Stimulated activated CD4-positive, alpha-beta T cell treated with anti-CD3 and anti-CD28 coated beads, Interleukin-1b, Interleukin-23, amount 100 ng/mL, for 1 hour (primary cell): ENCODE measurements at places on chromosomes 7 and 10.

GRCh38 chr10:17675638-17676037 lies 31.7 kb downstream of the STAM start:
- no peak for DNase-seq

DNA sequence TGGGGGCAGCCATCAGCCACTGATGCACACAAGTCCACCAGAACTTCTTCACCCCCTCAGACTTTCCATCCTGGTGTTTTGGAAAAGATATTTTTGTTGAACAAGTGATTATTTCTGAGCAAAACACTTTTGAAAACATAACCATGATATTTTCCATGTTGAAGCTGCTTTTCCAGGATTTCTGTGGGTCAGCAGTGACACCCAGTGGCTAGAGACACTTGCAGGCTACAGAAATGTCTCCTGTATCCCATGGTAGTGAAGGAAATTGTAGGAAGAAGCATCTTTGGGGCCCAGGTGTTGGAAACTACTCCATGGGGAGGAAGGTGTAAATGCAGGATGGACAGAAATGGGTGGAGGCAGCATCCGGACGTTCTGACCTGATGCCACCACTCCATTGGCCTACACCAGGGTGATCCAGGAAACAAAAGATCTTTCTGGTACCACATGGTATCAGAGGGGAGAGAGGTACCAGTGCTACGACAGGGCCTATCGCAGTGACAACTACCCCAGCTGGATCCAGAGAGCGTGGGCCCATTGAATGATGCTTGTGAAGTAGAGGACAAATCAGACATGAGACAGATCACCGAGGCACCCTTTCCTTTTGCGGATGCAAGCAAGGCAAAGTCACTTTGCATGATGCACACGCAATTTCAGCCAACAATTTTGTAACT lies 111.7 kb upstream of the COBL start:
- DNase-seq, result no peak

- no peak for DNase-seq
These were observed 15.8 kb downstream of the NAPEPLD start for GRCh38 chr7:103132995-103133688.

GRCh38 chr10:63554657-63555056 lies 33.5 kb downstream of the REEP3 start:
- no peak for DNase-seq

DNA sequence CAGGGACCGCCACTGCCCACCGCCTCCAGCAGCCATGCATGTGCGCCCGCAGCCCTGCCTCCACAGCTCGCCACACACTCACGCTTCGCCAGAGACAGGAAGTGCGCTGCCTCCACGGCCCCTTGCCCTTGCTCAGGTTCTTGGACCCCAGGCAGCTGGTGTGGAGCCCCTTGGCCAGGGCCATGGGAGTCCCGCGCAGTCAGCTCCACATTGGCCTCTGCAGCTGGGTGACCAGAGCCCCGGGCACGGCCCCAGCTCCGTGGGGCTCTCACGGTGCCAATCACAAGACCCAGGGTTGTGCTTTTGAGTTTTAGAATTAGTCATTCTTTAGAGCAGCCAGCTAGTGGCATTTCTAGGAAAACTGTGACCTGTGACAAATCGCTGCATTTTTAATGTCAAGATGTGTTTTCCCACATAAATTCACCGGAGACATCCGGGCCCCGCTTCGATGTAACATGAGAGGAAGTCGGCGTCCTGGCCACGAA lies 4.3 kb upstream of the UTF1 start:
- no peak for DNase-seq

- no peak for DNase-seq
These were observed 2.9 kb upstream of the CD36 start for GRCh38 chr7:80635533-80635932.

DNA sequence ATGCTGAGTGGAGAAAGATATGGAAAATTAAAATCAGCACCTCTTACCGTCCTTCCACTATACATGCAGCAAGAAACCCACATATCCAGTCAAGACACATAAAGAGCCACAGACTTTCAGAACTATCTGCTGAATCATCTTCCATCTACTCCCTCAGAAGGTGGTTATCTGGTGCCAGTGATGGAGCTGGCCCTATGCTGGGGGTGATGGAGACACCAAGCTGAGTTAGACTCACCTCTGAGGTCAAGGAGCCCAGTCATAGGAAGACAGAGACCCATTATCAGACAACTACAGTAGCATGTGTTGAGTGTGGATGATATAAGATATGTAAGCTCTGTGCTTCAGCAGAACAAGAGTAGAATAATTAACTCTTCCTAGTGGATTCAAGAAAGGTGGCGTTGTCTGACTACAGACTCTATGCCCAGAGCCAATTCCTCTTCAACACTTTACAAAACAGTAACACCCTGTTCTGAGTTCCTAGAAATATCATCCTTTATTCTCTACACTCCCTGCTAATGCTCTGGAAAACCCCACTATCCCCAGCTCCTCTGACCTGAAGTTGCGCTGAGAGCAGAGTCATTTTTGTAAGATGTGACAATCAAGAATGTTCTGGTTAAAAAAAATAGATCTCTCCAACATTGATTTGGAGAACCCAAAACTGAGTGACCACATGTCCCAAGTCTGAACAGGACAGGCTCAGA lies 14.3 kb downstream of the CYP3A5 start:
- DNase-seq, result no peak

DNA sequence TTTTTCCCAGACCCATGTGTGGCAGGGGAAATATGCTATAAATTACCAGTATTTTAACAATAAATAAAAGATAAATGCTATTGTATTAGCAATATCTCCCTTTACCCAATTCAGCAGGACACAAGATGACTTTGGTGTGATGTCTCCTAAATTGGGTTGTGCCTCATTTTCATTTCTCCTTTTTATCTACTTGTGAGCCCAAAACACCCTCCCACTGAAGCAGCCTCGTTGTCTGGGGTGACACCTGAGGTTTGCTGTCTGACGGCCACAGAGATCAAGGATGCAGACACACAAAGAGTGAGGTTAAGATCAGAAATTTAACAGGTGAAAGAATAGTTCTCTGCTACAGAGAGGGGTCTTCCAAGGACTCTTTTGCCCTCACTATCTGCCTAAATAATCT lies 27.1 kb upstream of the CC2D2B start:
- no peak for DNase-seq

DNA sequence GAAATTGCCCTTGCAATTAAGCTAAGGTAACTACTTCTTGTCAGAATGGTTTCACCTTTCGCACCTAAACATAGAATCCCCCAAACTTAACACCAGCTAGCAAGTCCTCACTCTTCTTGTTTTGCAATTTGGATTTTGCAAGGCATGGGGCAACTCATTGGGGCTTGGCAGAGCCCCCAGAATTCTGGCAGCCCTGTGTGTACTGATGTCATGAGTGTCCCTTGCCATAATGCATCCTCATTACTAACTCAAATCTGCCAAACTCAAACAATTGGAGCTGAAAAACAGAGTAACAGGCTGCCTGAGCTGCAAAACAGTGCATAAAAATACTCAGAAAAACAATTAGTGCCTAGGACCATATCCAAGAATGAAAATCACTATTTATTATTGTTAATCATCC lies 7.9 kb upstream of the XPNPEP1 start:
- DNase-seq, result no peak

GRCh38 chr10:63657761-63658160 lies 136.6 kb downstream of the REEP3 start:
- no peak for DNase-seq

DNA sequence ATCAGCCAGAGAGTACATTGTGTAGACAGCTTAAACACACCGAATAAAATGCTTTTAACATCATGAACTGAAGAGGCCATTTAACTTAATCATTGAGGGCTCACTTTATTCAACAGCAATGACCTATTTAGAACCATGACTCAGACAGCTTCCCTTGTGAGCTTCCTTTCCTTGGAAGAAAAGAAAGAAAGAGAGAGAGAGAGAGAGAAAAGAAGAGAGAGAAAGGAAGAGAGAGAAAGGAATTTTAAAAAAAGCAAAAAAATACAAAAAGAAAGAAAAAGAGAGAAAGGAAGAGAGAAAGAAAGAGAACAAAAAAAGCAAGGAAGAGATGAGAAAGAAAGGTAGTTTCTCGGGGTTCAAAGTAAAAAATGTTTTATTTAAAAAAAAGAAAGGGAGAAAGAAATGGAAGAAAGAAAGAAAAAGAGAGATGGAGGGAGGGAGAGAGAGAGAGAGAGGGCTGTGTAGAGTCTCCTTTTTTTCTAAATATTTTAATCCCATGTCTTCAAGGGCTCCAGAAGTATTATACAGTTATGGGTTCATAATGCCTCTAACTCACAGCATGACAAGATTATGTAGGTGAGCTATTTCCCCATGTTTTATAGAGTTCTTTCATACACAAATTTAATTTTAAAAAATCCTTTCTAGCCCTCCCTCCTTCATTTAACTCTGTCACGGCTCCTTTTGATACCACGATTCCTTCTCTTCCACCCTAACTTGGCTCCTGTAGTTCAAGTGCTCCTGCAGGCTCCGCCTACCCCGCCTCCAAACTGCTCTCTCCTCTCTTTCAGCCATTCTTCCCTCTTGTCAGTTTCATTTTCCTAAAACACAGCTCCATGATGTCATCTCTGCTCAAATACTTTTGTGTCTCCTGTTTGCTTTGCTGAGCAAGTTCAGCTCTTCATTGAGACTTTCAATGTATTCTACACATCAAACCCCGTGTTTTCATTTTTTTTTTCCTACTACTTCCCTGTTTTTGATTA lies 85.5 kb downstream of the PRTFDC1 start:
- no peak for DNase-seq

DNA sequence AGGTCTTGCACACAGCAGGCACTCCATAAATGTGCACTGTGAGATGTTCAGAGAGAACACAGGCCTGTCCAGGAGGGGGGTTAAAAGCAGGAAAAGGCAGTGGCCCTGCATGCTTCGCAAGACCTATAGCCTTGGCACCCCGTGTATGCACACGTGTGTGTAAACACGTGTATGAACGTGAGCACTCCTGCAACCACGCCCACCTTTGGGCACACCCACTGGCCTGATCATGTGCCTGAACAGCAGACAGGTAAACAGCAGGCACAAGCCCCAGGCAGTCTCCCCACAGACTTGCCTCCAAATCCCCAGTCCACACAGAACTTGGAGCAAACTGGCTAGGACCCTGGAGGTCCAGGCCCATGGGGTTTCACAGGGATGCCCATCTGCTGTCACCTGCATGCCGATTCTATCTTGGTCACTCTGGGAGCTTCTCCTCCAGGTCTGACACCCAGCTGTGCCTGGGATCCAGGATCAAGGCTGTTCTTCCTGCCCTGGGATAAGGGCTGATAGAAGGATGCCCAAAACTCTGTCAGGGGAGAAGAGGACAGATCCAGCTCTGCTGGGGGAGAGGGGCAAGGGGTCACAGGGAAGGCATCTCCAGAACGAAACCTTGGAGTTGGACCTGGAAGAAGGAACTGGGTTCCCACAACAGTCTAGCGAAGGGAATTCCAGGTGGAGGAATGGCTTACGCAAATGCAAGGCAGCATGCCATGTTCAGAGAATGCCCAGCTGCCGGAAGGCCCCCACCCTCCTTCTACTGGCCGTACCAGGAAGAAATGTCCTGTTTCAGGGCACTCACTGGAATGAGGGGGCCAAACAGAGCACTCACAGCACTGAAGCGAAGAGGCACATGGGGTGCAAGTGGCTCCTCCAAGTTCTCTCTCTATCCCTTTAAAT lies 14.3 kb upstream of the ZMIZ1 start:
- no peak for DNase-seq

GRCh38 chr10:74175510-74176379 lies 24.7 kb downstream of the ADK start:
- no peak for DNase-seq

GRCh38 chr10:663831-664251 lies 25.6 kb downstream of the DIP2C start:
- no peak for DNase-seq

GRCh38 chr7:22561895-22562593 lies 62.1 kb upstream of the STEAP1B start:
- no peak for DNase-seq

DNA sequence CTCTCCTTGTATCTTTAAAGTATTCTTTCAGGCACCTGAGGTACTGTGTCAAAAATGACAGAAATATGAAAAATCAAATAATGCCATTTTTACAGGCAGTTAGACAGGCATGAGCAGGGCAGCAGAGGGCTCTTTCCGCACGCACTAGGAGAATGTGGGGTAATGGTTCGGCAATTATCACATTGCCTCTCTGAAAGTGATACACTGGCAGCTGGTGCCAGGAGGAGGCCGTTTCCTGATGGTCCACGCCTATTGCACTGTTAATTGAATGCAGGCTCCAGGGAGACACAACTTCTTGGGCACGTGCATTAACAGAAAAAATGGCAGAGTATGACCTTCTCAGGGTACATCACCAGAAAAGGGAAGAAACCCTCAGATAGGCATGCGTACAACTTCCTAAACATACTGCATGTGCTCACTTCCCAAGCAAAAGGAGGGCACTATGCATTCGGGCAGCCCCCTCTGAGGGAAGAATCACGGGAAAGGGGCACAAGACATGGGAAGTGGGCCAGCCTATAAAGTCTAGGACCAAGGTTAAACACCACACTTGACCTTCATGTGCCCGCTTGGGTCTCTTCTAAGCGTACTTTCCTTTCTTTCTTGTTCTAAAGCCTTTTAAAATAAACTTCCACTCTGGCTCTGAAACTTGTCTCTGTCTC lies 161.7 kb downstream of the TNS3 start:
- no peak for DNase-seq

- DNase-seq, result no peak
These were observed 219.9 kb downstream of the DKK1 start for GRCh38 chr10:52533986-52534385.

DNA sequence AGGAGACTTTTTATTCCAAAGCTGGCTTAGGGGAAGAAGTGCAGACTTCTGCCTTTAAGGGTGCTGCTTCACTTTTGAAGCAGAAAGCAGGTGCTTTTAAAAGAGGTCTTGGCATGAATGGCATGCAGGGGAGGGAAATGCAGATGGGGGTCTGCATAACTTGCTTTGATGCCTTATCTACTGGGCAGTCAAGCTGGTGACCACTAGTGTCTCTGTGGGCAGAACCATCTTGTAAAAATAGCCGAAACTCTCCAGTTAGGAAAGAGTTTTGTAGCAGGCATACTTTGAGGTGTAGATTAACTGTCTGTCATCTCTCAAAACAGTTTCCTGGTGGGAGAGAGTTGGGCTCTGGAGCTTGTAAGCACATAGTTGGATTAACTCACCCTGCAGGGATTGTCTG lies 9.9 kb upstream of the CTNNA3 start:
- DNase-seq, result no peak

GRCh38 chr7:120986650-120987049 lies 1.9 kb upstream of the CPED1 start:
- no peak for DNase-seq

GRCh38 chr10:80702143-80702542 lies 164.4 kb downstream of the SH2D4B start:
- DNase-seq, result no peak

- no peak for DNase-seq
These were observed 17.2 kb downstream of the TAS2R60 start for GRCh38 chr7:143460271-143460979.

DNA sequence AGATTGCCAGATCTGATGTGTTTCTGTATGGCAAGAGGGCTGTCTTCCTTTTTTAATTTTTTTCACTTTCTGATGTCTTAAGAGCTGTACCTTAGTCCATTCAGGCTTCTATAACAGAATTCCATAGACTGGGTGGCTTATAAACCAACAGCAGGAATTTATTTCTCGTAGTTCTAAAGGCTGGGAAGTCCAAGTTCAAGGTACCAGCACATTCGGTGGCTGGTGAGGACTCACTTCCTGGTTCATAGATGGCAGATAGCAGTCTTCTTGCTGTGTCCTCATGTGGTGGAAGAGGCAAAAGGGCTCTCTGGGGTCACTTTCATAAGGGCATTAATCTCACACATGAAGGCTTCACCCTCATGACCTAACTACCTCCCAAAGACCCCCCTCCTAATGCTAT lies 20.8 kb downstream of the GPNMB start:
- no peak for DNase-seq
